ENCODE measurements at places on chromosomes 12 and 14. TPM values are rescaled to one million over a fixed set of nuclear protein-coding genes. Genes with fewer than 3 reads are reported as not detected.

The PTMS gene
- 868 TPM for total RNA-seq

The RAD9B gene
- total RNA-seq: 0.24 TPM

The FOXG1 gene
- 0.19 TPM for total RNA-seq

The TSHR gene
- not detected for total RNA-seq

The NRL gene
- total RNA-seq: 0.74 TPM

The CAND1 gene
- total RNA-seq: 61.0 TPM

The RTN1 gene
- not detected for total RNA-seq

The C1QL4 gene
- 8.0 TPM for total RNA-seq

The RNU4-1 gene
- total RNA-seq: not detected

The VIPAS39 gene
- total RNA-seq: 13.5 TPM

Measured in A549 treated with AZD2906 at 1 μM for 4 hours (cell line).